ENCODE measurements at places on chromosomes 7 and 10.

GRCh38 chr10:76942628-76943416, 694.8 kb downstream of the KCNMA1 start:
- no peak for DNase-seq

DNA sequence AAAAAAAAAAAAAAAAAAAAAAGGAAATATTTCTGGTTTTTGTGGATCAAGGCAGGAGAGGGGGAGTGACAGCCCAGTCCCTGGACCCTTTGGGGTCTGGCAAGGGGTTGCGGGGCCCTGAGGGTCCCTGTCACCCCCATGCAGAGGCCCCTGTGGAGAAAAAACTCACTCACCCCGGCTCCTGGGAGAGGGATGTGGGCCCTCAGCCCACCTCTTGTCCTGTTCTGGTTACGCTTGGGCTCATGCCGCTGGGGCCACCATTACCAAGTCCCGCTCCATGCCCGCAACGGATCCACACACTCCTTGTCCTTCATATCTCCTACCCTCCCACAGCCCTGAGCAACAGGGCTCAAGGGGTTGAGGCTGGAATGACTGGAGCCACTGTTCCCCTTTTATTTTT, 1.0 kb upstream of the TMEM184A start:
- no peak for DNase-seq

DNA sequence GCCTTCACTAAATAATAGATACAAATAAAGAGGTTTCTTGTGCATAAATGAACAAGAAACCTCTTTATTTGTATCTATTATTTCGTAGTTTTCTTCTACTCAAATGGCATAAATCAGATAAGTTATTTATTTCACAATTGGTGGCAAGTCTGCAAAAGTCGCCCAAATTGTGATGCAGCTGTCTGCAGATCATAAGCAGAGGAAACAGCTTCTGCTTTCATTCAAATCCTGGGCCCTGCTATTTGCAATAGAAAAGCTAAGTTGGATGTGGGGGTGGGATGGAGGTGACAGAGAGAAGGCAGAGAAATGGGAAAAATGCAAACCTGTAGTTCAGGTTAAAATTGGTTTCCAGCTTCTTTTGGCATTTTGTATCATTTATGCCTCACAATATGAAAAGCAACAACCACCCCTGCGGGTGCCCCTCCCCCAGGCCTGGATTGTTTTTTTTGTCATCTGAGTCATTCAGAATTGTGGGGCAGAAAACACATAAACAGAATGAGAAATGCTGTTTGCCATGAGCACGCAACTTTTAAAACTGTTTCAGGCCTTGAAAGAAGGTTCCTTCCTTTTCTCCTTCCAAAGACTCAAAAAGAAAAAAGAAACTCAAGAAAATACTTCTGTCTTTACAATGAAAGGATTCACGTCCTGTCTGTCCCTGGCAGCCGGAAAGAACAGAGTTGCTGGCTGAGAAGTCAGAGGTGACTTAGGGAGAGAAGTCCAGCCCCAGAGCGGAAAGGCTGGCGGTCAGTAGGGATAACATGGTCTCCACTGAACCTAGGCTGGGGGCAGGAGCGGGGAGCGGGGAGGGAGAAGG, 132.9 kb downstream of the BAMBI start:
- DNase-seq: no peak

DNA sequence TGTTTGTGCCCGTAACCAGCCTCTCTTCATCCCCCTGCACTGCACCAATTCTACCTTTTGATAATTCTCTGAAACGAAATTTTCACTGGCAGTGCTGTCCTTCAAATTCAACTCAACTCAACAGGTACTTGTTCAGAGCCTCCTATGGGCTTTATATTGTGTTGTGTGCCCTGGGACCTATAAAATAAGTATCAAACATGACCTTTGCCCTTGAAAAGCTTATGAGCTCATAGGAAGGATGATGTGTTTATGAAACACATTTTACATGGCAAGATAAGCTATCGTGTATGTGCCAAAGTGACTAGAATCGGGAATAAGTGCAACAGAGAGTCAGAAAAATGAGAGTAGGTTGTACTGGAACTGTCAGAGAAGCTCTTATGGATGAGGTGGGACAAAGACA, 923.5 kb downstream of the LRMDA start:
- no peak for DNase-seq

GRCh38 chr7:158246960-158247673, 340.5 kb downstream of the PTPRN2 start:
- DNase-seq: no peak

GRCh38 chr7:141676618-141677017, 25.3 kb downstream of the DENND11 start:
- DNase-seq: no peak

All from CMK (cell line).